ENCODE measurements at places on chromosomes 1 and 21.

DNA sequence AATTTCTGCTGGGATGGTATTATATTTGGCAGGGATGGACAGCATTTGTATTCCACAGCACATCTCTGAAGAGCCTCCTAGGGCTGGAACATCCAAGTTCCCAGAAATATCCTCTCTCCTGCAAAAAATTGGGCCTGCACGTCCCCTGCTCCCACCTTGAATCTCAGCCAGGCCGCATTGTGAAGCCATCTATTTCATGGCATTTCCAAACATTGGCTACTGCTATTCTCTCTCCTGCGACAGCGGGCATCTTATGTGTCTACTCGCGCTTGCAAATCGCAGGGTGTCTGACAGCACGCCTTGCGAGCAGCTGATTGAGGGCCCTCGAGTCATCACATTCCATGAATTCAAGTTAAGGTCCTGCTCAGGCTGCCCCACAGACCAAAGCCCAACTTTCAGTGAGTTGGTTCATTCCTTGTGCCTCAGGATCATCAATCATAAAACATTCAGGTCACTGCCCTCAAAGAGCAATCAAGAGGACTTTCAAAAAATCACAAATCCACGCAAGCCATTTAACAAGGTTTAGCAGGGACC is 15.8 kb downstream of the RGS8 start:
- DNase-seq = no peak

- no peak for DNase-seq
Observed at GRCh38 chr1:229295745-229296144, 24.8 kb downstream of the RAB4A start.

- no peak for DNase-seq
Observed at GRCh38 chr1:119675349-119676345, 27.6 kb upstream of the ZNF697 start.

DNA sequence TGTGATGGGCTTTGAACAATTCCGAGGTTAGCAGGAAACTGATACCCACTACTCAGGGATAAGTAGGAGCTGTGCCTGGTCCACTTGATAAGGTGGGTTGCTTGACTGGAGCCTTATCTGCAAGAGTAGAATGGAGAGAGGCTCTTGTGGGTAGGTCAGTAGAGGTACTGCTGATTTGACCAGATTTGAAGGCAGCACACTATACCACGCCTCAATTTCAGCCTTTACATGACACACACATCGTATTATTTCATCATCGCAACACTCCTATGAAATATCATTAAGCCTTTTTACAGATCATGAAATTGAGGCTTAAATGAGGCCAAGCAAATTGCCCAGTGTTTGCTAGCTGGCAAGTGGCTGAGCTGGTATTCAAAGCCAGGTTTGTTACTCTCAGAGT is 69.6 kb downstream of the KCNJ15 start:
- DNase-seq = no peak

DNA sequence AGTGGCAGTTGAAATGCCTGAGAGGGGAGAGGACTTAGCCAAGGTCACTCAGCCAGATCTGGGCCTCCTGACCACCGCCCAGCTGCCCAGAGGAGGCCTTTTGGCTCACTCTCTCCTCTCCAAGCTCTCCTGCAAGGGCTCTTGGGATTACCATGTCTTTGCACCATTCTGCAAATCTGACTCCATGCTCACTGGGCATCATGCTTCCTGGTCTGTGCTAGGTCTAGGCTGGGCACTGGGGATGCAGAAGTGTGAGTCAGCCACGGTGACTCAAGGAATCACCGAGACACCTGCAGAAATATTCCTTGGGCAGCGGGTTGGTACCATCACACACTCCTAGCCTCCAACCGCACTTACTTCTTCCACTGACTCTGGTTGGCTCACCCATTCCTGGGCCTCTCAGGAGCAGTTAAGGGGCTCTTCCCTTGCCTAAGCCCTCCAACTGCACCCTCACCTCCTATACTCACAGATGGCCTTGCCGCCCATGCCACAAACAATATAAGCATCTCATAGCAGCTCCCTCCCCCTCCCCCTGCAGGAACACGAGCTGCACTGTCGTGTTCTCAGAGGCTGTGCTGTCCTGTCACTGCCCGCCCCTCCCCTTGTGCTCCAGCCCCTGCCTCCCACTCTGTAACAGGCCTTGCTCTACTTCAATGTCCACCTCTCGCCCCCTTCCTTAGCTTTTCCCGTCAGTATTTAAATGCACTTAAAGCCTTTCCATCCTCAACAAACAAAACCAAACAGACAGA is 34.8 kb downstream of the CDCP2 start:
- no peak for DNase-seq

DNA sequence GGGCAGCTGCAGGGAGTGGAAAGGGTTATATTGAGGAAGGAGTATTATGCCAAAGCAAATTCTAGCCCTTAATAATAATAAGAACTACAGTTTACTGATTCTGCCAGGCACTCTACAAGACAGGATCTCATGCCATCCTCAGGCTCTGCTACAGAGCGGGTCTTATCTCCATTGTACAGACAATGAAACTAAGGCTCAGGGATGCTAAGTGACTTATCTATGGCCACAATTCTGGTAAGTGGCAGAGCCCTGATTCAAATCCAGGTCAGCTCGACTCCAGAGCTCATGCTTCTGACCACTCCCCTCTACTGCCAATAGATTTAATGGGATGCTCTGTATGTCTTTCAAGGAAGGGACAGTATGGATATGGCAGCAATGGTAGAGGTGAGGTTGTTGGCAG is 146.1 kb upstream of the CD34 start:
- DNase-seq = no peak
